ENCODE measurements at places on chromosomes 11 and 22. TPM values are rescaled to one million over a fixed set of nuclear protein-coding genes. Genes with fewer than 3 reads are reported as not detected.

The SIRT3 gene
- 14.2 TPM for total RNA-seq

GRCh38 chr22:16936625-16937024 lies 71.4 kb downstream of the GAB4 start:
- H3K4me3 ChIP-seq, result no peak overlapping the region
- H3K36me3 ChIP-seq, result no peaks in the 10 kb centered on the region
- no peak for DNase-seq

GRCh38 chr11:124898711-124899110 lies 1.0 kb upstream of the ROBO4 start:
- peaks cover 12% of the 10 kb centered on the region for H3K27me3 ChIP-seq
- H3K27ac ChIP-seq, result no peak overlapping the region
- H3K36me3 ChIP-seq, result no peaks in the 10 kb centered on the region
- DNase-seq, result no peak

GRCh38 chr11:27861706-27862430 lies 161.6 kb upstream of the BDNF start:
- H3K36me3 ChIP-seq, result no peaks in the 10 kb centered on the region
- H3K27ac ChIP-seq, result no peak overlapping the region
- H3K4me1 ChIP-seq, result no peaks in the 10 kb centered on the region
- no peak for DNase-seq
- no peak overlapping the region for H3K4me3 ChIP-seq

- H3K27ac ChIP-seq, result no peak overlapping the region
- H3K27me3 ChIP-seq, result no peaks in the 10 kb centered on the region
- no peak for DNase-seq
- H3K36me3 ChIP-seq, result no peaks in the 10 kb centered on the region
- H3K4me3 ChIP-seq, result no peak overlapping the region
Measured at GRCh38 chr22:50698546-50698945, 25.9 kb downstream of the SHANK3 start.
